Activated naive CD4-positive, alpha-beta T cell treated with anti-CD3 and anti-CD28 coated beads, Interleukin-2, amount 10 ng/mL, durations not matched to agents 7 days and 5 days (primary cell): ENCODE measurements at places on chromosomes 12 and 14.

GRCh38 chr14:53151523-53152183 is 1.5 kb downstream of the DDHD1 start:
- peak; percentile 65 for DNase-seq

GRCh38 chr14:92353447-92353846 is 30.5 kb downstream of the SLC24A4 start:
- no peak for DNase-seq

- no peak for DNase-seq
Measured at GRCh38 chr12:29614694-29615325, 117.3 kb upstream of the OVCH1 start.

- DNase-seq = no peak
Measured at GRCh38 chr14:31568671-31569070, 7.5 kb downstream of the NUBPL start.

GRCh38 chr12:61254225-61254624 is 1006.0 kb upstream of the USP15 start:
- DNase-seq = no peak

- no peak for DNase-seq
Measured at GRCh38 chr14:80809663-80810062, 131.9 kb downstream of the CEP128 start.
